ENCODE measurements at places on chromosomes 7 and 10. TPM values are rescaled to one million over a fixed set of nuclear protein-coding genes. Genes with fewer than 3 reads are reported as not detected.

GRCh38 chr10:5557799-5558771 is 33.3 kb downstream of the CALML3 start:
- DNase-seq, result no peak

DNA sequence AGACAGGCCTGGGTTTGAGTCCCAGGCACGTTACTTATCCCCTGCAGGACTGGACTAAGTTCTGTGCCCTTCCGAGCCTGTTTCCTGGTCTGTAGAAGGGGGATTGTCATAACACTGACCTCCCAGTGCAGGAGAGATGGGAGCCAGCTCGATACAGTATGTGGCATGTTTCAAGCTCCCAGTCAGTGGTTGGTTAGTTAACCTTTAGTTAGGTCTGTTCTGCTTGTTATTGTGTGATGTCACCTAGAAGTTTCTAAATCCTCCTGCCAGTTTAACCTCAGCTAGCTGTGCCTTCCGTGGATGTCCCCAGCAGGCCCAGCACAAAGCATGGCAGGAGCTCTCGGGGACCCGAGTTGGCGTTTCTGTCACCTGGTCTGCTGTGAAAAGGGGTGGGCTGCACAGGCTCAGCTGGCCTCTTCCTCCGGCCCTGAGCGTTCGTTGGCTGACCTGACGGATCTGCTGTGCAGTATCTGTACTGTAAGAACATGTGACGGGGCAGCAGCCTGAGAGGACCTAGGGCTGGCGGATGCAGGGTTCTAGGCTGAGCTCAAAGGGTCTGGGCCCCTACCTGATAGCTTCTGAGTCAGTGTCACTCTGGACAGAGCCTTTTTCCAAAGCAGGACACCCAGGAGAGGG is 53.0 kb downstream of the SPOCK2 start:
- DNase-seq, result no peak

OR6B1 gene
- not detected for polyA plus RNA-seq

NKX2-3 gene
- not detected for polyA plus RNA-seq

DNA sequence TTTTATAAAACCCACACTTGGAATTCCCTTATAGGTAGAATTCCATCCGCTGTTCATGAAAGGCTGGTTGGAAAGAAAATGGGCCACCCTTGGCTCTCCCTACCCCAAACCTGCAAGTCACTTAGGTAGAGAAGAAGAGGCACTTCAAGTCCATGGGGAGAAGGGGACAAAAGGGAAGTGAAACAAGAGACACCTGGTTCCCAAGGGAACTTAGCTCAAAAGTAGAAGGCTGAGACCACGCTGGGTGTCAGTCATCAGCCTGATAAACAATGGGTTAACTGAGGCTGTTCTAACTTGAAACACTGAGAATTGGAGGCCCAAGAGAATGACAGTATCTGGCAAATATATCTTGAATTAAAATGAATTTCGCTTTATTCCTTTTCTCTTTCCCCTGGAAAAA is 330.8 kb upstream of the NFE2L3 start:
- DNase-seq, result no peak

DNA sequence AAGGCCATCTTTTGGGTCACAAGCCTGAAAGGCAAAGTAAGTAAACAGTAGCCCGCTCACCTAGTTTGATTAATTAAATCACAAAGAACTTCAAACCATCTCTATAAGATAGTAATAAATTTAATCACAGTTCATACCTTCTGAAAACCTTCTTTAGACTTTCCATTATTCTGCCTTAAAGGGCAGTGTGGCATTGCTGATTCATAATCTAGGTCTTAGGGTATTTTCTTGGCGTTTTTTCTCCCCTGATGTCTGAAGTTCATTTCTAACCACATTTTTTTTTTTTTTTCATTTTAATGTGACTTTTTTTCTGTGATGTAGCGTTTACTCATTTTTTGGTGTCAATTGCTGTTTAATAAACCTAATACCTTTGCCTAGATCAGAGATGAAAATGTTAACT is 27.5 kb downstream of the LOXL4 start:
- no peak for DNase-seq

- no peak for DNase-seq
Observed at GRCh38 chr10:3782146-3782450, 2.9 kb downstream of the KLF6 start.

BTBD16 gene
- polyA plus RNA-seq, result not detected

CALML3 gene
- not detected for polyA plus RNA-seq

PNLIP gene
- not detected for polyA plus RNA-seq

DNA sequence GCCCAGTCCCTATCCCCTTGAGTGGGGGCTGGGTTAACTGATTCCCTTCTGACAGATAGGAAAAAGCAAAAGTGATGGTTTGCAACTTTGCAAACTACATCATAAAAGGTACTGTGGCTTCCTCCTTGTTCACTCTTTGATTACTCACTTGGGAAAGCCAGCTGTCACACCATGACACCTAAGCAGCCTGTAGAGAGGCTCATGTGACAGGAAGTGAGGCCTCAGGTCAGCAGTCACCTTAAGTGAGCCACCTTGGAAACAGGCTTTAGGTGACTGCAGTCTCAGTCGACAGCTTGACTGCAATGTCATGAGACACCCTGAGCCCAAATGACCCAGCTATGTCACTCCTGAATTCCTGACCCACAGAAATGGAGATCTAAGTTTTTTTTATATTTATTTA is 4.3 kb upstream of the CHCHD2 start:
- DNase-seq, result no peak

UCMA gene
- polyA plus RNA-seq, result not detected

GRCh38 chr7:45132708-45133320 is 21.3 kb upstream of the TBRG4 start:
- DNase-seq, result no peak

GRCh38 chr7:29319719-29320521 is 125.3 kb downstream of the CHN2 start:
- DNase-seq, result no peak

All from BJ (cell line).